Activated CD4-positive, alpha-beta T cell treated with anti-CD3 and anti-CD28 coated beads for 48 hours (primary cell): ENCODE measurements at places on chromosomes 3 and 15.

GRCh38 chr3:185728630-185729336 is 96.1 kb downstream of the IGF2BP2 start:
- no peak for DNase-seq

GRCh38 chr3:72907131-72907711 is 19.4 kb downstream of the GXYLT2 start:
- DNase-seq: no peak

DNA sequence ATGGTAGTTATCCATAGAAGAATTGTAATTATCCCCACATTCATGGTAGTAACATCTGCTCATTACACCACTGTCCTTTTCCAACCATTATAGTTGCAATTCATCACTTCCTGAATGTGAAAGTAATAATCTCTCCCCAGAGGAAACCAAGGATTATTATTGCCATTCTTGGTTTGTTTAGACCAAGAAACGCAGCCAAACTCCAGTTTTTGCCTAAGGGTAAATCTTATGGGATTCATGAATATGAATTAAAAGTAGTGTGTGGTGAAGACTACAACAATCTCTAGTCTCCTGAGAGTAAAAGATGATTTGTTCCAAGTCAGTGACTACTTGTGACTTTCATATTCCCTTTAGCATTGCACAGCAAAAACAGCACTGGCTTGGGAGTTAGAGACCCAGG is 45.7 kb upstream of the ABI3BP start:
- DNase-seq: no peak

- DNase-seq: no peak
Measured at GRCh38 chr3:100060685-100061484, 53.4 kb downstream of the FILIP1L start.

- no peak for DNase-seq
Measured at GRCh38 chr15:73796331-73796831, 43.2 kb upstream of the INSYN1 start.

- DNase-seq: no peak
Measured at GRCh38 chr15:94230431-94230882, 904 bp upstream of the MCTP2 start.

DNA sequence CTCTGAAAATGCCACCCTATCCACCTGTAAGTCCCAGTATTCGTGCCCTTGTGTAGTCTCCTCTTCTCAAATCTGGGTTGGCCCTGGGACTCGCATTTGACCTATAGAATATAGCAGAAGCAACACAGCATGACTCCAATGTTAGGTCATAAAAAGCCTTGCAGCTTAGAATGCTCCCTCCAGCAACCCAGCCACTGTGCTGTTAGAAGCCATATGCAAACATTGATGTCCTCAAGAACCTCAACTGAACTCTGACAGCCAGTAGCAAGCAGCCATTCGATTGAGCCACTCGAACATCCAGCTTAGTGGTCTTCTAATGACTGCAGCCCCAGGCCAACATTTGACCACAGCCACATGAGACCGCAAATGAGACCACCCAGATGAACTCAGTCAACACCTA is 26.6 kb downstream of the MECOM start:
- DNase-seq: no peak

GRCh38 chr3:30082652-30083051 is 523.7 kb upstream of the TGFBR2 start:
- DNase-seq: no peak

DNA sequence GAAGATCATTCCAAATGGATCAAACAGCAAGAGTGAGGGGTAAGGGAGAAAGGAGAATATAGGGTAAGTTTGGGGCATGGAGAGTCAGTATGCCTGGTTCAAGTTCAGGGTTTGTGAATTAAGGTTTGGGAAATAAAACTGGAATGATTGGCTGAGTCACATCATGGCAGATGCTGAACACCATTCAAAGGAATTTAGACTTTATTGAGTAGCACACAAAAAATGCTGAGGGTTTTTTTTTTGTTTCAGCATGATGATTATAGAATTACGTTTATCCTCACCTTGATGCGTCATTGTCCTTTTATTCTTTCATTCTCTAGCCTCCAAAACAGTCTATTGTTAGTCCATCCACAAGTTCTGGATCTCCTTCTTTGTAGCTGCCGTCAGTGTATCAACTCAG is 220.0 kb upstream of the UMPS start:
- no peak for DNase-seq

- no peak for DNase-seq
Measured at GRCh38 chr3:115913069-115913686, 289.9 kb downstream of the GAP43 start.

DNA sequence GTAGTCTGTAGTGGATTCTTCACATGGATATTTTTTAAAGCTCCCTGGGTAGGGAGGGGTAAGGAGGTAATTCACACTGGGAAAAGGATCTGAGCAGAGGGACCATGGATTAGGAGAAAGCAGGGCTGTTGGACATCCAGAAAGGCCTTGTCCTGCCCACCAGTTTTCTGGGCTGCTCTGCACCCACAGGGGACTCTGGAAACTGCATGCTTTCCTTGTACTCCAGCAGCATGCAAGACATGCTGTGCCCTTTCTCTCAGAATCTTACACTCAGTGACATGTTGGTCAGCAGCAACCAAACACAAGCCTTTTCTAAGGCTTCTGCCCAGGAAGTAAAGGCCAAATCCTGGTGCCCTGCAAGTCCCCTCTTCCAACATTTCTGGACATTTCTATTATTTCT is 2.5 kb upstream of the FBN1 start:
- DNase-seq: no peak

- DNase-seq: no peak
Measured at GRCh38 chr15:48834756-48835155, 23.9 kb upstream of the CEP152 start.

- DNase-seq: peak; percentile 4
Measured at GRCh38 chr3:135513106-135514059, 452.1 kb upstream of the PPP2R3A start.

DNA sequence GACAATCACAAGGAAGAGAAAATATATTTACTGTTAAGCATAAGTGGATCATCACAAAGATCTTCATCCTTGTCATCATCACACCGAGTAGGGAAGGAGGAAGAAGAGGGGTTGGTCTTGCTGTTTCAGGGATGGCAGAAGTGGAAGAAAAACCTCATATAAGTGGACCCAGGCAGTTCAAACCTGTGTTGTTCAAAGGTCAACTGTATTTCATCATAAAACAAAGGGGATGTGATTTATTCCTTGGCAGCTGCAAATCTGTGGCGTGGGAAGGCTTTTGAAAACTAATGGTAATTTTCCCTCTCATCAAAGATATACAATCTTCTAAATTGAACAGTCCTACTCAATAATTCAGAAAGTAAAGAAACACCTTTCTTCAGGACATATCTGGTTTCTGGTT is 129.9 kb upstream of the ABI3BP start:
- DNase-seq: no peak

DNA sequence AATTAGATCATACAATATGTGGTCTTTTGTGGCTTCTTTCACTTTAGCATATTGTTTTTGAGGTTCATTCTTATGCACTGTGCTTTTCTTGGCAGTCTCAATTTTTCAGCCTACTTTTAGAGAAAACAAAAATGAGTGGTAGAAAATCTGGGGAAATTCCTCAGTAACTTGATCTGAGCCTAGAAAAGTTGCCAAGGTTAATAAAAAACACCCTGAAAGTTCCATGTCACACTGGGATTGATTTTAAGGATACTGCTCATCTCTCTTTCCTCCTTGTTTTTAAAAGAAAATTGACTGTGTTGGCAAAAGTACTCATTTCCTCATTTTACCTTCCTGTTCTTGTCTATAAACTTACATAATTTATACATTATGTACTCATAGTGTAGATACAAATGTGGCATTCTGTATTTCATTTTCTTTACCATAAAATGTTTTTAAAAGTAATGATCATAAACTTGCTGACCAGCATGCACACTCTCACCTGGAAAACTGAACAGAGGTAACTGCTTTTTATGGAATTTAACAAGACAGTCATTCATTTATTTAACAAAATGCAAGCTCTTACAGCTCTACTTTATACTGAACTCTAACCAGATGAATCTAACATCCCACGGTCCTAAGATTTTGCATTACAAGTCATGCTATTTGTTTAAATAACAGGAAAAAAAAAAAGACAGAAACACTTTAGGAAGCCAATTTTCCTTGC is 28.6 kb upstream of the SH3BP5 start:
- DNase-seq: no peak

GRCh38 chr15:57461541-57461940 is 85.2 kb downstream of the CGNL1 start:
- no peak for DNase-seq

DNA sequence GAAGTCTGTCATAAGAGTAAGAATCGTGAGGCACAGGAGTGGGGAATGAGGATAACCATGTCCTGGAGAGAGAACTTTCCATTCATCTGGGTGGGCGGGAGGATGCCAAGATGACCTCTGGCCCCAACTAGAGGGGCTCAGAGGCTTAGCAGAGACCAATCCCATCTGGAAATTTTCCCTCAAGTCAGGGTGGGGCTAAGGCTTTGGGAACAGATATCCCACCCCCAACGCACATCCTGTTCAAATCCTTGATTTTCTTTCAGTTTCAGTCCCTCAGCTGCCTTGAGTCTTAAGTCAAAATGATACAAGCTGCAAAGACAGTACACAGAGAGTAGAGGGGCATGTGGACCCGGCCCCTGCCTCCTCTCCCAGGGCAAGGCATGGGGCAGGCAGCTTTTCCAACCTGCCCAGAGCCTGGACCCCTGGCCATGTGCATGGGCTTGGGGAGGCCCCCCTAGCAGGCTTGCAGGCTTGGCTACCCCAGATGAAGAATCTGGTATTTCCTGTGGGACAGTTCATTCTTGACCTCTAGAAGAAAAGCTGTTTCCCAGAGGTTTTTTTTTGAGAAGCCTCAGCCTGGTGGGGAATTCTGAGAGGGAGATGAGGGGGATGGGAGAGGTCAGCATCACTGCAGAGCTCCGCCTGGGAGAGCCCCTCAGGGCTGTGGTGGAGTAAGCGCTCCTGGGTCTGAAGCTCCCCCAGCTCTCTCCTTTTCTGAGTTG is 109.7 kb upstream of the HACD2 start:
- no peak for DNase-seq
